ENCODE measurements at places on chromosomes 2 and 18.

DNA sequence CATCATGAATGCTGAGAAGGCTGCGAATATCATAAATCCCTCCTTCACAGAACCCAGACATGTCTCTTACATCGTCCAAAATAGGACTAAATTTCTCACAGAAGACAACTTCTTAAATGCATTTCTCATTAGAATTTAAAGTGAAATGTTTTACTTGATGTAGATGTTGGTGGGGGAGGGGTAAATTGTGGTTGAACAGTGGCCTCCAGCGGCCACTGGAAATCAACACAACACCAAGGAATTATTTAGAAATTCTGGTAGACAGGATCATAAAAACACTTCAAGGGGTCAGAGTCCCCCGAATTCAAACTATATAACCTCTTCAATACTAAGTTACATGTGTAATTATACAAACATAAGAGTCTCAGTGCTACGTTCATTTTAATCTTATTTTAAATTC is 135.9 kb downstream of the ABCA12 start:
- no peak for DNase-seq

DNA sequence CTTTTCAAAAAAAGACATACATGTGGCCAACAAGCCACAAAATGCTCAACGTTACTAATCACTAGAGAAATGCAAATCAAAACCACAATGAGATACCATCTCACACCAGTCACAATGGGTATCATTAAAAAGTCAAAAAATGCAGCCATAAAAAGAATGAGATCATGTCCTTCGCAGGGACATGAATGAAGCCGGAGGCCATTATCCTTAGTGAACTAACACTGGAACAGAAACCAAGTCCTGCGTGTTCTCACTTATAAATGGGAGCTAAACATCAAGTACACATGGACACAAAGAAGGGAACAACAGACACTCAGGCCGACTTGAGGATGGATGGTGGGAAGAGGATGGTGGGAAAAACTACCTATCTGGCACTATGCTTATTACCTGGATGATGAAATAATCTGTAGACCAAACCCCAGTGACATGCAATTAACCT is 17.8 kb upstream of the ATL2 start:
- DNase-seq, result no peak

- peak; percentile 70 for DNase-seq
Measured at GRCh38 chr2:205885492-205886099, 200.4 kb downstream of the INO80D start.

GRCh38 chr2:199278099-199278498 is 179.6 kb downstream of the SATB2 start:
- DNase-seq, result no peak

GRCh38 chr2:30978854-30979253 is 159.4 kb downstream of the GALNT14 start:
- no peak for DNase-seq

DNA sequence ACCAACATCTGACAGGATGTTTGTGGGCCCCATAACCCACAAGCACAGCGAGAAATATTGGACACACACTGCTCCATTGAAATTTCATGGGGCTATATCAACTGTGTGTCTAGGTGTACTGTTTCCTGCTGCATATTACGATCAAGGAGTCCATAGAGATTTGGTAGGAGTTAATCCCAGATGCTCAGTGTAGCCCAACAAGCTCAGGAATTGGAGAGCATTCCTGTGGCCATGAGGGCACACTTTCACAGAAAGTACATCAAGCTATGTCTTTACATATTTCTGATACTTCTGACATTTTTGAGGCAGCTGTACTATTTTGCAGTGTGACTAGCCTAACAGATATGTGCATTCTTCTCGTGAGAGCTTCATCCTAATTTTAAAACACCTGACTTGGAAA is 473.1 kb downstream of the PTH2R start:
- DNase-seq, result no peak

- DNase-seq, result no peak
Measured at GRCh38 chr2:50607721-50608120, 424.2 kb downstream of the NRXN1 start.

DNA sequence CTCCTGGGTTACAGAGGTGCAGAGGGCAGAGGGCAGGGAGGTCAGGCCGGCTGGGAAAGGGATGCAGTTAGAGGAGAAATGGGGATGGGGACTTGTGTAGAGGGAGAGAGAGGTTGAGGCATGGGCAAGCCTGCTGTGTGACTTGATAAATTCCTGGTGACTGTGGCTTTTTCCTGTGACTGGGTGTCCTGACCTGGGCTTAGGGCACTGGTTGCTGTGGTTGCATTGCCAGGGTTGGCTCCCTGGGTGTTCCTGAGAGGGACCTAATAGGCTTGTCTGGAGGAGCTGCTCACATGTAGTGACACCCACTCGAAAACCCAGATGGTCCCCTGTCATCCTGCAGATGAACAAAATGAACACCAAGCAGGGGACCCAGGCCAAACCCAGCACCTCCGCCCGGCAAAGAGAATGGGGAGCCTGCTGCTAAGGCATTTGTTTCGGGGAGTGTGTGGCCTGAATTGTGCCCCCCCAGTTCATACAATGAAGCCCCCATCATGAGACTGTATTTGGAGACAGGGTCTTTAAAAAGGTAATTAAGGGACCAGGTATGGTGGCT is 78.6 kb downstream of the VWA3B start:
- DNase-seq, result no peak

- DNase-seq, result no peak
Measured at GRCh38 chr2:231533086-231533776, 3.0 kb upstream of the NMUR1 start.

DNA sequence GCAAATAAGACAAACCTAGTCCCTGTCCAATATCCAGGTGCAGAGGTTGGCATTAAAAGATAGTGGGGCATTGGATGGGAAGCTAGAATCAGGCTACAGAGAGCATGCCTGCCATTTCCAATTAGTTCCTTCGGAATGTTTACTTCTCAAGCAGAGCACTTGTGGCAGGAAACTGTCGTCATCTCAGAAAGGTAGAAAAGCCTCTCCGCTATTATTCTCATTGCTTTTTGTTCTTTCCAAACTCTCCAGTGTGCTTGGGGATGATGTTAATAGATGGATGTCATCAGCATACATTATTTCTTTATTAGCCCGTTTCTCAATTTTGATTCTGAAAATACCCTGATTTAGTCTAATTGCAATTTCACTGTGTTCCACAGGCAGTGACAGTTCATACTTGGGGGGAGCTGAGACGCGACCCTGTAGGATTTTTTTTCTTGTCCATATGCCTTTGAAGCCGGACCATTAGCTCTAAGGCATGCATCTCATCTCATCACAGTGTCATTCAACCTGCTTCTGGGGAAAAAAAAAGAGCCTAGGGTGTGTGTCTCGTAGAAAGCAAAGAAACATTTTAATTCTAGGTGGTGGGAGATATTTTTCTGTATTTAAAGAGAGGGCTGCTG is 7.7 kb downstream of the ASB18 start:
- no peak for DNase-seq

DNA sequence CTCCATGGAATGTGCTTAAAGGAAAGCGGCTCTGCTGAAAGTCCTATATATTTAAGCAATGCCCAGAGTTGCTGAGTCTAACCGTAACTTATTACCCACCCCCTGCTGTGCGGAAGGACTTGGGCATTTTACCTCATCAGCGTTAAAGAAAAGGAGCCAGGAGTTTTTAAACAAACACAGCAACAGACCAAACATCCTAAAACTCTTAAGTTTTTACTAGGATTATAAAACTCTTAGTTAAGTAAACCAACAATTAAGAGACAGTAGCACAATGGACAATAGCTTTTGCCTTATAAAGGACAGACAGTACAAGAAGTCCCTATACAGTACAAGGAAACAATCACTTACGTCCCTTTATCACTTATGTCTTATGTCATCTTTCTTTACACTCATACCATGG is 90.2 kb downstream of the ZNF521 start:
- DNase-seq, result no peak

DNA sequence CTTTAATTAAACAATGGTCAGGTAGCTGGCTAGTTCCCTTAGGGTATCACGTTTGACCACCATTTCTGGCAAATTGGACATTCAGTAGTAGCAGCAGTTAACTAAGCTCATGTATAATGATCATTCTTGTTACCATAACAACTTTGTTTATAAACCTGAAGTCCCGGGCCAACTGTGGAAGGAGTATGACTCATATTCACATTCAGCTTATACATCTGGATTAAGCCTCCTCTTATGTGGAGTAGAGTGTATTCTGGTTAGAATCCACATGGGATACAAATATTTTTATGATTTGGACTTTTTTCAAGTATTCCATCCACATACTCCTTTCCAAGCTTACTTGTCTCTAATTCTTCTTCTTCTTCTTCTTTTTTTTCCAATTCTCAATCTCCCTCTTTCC is 70.3 kb upstream of the ZSWIM2 start:
- no peak for DNase-seq

DNA sequence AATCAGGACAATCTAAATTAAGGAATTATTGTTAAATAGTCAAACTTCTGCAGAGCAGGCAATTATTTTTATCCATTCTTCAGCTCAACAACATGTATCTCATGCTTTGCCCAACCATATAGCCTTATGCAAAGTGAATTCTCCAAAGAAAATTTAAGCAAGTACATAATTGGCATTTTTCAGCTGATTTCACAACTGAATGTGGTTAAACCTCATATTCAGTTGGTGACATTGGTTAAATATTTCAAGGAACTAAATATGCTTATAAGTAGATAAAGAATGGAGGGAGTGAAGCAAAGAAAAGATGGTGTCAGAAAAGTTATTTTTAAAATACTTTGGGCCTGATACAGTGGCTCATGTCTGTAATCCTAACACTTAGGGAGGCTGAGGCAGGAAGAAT is 816.2 kb downstream of the NRXN1 start:
- no peak for DNase-seq

DNA sequence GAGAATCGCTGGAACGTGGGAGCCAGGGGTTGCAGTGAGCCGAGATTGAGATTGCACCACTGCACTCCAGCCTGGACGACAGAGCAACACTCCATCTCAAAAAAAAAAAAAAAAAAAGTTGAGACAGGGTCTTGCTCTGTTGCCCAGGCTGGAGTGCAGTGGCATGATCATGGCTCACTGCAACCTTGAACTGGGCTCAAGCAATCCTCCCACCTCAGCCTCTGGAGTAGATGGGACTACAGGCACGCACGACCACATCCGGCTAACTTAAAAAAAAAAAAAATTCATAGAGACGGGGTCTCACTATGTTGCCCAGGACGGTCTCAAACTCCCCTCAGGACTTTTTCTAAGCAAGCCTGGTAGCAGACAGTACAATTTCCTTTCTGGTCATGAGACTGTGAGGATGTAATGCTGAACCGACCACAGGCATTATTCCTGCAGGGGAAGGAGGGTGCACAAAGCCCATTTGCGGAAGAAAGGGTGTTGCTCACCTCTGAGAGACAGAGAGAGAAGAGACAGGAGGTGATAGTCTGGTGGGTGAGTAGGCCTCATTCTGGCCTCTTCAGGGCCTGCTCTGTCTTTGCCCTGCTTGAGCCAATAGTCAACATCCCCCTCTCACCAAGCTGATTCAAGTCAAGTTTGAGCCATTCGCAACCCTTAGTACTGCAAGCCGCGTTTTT is 205.3 kb downstream of the ZFP36L2 start:
- no peak for DNase-seq

- DNase-seq, result no peak
Measured at GRCh38 chr18:24862201-24862816, 401.9 kb downstream of the HRH4 start.

DNA sequence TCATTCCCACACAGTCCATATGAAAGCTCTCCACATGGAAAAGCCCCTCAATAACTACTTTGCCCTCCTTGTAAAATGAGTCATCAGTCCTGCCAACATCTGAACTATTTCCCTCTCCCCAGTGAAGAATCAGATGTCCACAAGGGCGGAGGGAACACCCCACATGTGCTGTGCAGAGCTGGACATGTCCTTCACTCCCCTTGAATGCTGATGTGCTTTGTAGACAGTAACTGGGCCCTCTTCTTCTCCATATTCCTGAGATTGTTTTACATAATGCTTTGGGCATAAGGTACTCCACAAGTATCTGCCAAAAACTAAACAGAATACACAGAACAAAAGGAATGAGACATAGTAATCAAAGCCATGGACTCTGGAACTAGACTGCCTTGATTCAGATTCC is 879.4 kb downstream of the BCL11A start:
- no peak for DNase-seq

- DNase-seq, result no peak
Measured at GRCh38 chr2:178070824-178071223, 1.8 kb downstream of the PDE11A start.

GRCh38 chr2:113068706-113069485 is 1.1 kb downstream of the IL1F10 start:
- DNase-seq, result no peak

GRCh38 chr2:239271471-239271870 is 129.3 kb downstream of the HDAC4 start:
- DNase-seq, result peak; percentile 29

- peak; percentile 44 for DNase-seq
Measured at GRCh38 chr2:20365249-20365817, 14.7 kb upstream of the PUM2 start.

DNA sequence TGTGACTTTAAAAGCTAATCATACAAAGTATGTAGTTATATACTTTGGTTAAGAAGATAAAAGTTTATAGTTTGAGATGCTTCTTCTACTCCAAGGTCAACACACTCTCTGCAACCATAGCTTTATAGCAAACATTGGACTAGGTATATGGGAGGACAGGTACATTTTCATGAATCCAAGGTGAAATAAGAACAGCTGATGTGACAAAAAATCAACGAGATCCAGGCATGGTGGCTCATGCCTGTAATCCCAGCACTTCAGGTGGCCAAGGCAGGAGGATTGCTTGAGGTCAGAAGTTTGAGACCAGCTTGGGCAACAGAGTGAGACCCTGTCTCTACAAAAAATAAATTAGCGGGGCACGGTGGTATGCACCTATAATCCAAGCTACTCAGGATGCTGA is 163.3 kb upstream of the VWC2L start:
- no peak for DNase-seq

DNA sequence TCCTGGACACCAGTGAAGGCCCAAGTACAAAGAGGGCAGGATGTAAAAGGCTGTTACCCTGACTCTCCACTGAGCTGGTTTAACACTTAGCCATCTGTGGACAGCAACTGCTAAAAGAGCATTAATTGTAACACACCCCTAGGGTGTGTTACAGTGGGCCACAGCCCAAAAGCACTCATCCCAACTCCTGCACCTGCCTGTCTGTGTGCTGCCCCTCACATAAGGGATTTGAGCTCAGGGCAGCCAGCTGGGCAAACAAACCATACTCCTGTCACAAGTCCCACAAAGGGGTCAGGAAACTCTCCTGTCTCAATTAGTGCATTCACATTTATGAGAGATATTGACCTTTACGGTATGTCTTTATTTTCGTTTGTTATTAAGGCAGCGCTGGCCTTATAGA is 833.1 kb upstream of the NXPH2 start:
- no peak for DNase-seq

- DNase-seq, result no peak
Measured at GRCh38 chr18:41936471-41937134, 18.4 kb upstream of the PIK3C3 start.

Data from activated T-cell treated with anti-CD3 and anti-CD28 coated beads, Interleukin-2, amount 50 U/mL, for 24 hours (primary cell).